A549 (cell line): ENCODE measurements at places on chromosomes 5 and 9.

GRCh38 chr9:113879318-113879717, 3.2 kb downstream of the ZNF618 start:
- DNase-seq, result no peak

- DNase-seq, result no peak
Measured at GRCh38 chr5:170200876-170201275, 31.9 kb upstream of the C5orf58 start.

- DNase-seq, result no peak
Measured at GRCh38 chr9:4011054-4011453, 288.8 kb downstream of the GLIS3 start.

- no peak for DNase-seq
Measured at GRCh38 chr9:113601656-113602055, 138.1 kb downstream of the RGS3 start.

- no peak for DNase-seq
Measured at GRCh38 chr5:14580398-14581034, 1.1 kb upstream of the OTULINL start.

GRCh38 chr9:128259156-128259555, 16.7 kb downstream of the GOLGA2 start:
- DNase-seq, result no peak

DNA sequence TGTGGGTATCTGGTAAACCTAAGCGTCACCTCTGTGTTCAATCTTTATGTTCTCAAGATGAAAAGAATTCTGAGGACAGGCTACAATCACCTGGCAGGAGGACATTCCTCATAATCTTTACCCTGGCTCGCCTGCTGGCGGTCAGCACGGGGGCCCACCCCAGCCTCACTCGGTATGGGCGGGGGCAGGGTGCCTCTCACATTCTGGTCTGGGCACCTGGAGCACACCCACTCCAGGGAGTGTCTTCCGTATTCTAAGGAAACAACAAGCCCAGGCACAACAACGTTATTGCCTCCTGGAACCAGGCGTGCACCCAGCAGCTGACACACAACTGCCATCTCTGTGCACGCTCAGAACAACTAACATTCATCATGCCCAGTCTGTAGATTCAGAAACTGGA, 179.8 kb downstream of the ROR2 start:
- DNase-seq, result no peak

DNA sequence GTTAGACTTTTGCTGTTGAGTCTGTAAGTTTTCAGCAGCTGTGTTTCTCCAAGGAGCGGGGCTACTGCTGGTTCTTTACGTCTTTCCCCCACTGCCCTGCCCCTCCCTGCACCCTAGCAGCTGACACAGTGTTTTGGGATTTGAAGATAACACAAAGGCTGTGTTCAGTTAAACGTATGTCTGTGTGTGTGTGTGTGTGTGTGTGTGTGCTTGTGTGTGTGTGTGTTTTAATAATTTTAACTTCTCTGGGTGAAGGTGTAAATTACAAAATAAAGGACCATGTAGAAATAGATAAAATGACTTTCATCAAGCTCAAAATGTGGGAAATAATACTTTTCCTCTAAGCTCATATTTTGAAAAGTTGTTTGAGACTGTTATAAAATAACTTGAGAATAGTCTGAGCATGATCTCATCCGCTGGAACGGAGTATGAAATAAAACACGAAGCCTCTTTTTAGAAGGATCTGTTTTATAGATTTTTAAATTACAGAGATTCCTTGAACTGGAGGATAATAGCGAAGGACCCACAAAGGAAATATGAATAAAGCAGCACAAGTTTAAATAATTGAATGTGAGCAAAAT, 10.9 kb downstream of the ABL1 start:
- peak; percentile 23 for DNase-seq

- DNase-seq, result no peak
Measured at GRCh38 chr5:179268399-179268952, 76.8 kb downstream of the ADAMTS2 start.

GRCh38 chr9:133051966-133052539, 9.7 kb upstream of the CEL start:
- DNase-seq, result no peak

- DNase-seq, result no peak
Measured at GRCh38 chr9:134371731-134372130, 45.5 kb downstream of the RXRA start.

GRCh38 chr9:123562844-123563346, 206.9 kb downstream of the CRB2 start:
- DNase-seq, result no peak

GRCh38 chr9:84411683-84412267, 71.2 kb upstream of the SLC28A3 start:
- no peak for DNase-seq
